ENCODE measurements at places on chromosomes 6 and 20.

GRCh38 chr6:36669002-36669401 is 9.5 kb upstream of the CDKN1A start:
- DNase-seq: no peak

DNA sequence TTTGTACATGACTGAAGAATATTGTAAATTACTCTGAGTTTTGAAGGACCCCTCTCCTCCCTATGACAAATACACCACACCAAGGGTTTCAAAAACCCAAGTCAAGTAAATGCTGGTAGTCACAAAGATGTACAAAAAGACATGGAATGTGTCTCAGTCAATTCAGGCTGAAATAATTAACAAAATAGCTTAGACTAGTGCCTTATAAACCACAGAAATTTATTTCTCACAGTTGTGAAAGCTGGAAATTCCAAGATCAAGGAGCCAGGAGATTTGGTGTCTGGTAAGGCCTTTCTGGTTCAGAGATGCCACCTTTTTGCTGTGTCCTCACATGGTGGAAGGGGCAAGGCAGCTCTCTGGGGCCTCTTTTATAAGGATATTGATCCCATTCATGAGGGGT is 202.3 kb upstream of the RIN2 start:
- no peak for DNase-seq

DNA sequence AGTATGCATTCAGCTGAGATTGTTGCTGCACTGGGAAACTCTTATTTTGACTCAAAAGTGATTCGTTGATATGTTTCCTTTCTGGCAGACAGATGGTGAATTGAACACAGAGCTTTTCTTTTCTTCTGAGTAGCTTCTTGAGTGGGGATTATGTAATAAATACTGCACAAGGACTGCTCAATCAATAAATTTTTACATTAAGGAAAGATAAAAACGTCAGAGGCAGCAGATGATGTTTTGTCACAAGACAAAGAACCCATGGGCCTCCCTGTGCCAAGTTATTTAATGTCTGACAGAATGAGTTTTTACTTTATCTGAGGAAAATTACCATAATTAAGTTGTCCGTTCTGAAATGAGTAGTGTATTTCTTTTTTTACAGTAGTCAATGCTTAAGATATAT is 460.3 kb downstream of the UTRN start:
- no peak for DNase-seq

GRCh38 chr6:73556836-73557235 is 36.0 kb upstream of the EEF1A1 start:
- DNase-seq: no peak

- DNase-seq: no peak
Measured at GRCh38 chr6:46098678-46099077, 31.1 kb upstream of the ENPP4 start.

- no peak for DNase-seq
Measured at GRCh38 chr6:15340775-15341174, 94.9 kb downstream of the JARID2 start.

- no peak for DNase-seq
Measured at GRCh38 chr6:56852260-56853010, 102.5 kb upstream of the BEND6 start.

- DNase-seq: no peak
Measured at GRCh38 chr6:37717836-37718251, 20.2 kb upstream of the MDGA1 start.

DNA sequence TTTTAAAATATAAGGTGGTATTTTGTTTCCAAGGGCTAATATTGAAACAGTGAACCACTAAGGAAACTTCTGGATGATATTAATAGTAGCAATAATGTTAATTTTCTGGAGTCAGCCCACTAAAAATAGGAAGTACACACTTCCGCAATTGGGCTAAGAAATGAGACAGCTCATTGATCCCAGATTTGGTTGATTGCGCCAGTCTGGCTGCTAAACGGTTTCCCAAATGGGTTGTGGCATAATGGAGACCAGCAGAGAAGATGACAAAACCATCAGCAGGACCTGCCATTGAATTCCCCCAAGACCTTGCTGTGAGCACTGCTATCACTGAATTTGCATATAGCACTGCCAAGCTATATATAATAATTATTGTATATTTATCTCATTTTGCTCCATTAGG is 71.2 kb upstream of the SGK1 start:
- DNase-seq: no peak

DNA sequence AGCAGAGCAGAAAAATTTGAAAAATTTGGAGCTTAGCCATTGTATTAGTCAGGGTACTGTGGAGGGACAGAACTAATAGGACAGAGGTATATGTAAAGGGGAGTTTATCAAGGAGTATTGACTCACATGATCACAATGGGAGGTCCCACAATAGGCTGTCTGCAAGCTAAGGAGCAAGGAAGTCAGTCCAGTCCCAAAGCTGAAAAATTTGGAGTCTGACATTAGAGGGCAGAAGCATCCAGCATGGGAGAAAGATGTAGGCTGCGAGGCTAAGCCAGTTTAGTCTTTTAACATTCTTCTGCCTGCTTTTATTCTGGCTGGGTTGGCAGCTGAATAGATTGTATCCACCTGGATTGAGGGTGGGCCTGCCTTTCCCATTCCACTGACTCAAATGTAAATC is 82.0 kb downstream of the SMPDL3A start:
- DNase-seq: no peak

GRCh38 chr6:128150376-128150775 is 249.5 kb upstream of the THEMIS start:
- DNase-seq: no peak

DNA sequence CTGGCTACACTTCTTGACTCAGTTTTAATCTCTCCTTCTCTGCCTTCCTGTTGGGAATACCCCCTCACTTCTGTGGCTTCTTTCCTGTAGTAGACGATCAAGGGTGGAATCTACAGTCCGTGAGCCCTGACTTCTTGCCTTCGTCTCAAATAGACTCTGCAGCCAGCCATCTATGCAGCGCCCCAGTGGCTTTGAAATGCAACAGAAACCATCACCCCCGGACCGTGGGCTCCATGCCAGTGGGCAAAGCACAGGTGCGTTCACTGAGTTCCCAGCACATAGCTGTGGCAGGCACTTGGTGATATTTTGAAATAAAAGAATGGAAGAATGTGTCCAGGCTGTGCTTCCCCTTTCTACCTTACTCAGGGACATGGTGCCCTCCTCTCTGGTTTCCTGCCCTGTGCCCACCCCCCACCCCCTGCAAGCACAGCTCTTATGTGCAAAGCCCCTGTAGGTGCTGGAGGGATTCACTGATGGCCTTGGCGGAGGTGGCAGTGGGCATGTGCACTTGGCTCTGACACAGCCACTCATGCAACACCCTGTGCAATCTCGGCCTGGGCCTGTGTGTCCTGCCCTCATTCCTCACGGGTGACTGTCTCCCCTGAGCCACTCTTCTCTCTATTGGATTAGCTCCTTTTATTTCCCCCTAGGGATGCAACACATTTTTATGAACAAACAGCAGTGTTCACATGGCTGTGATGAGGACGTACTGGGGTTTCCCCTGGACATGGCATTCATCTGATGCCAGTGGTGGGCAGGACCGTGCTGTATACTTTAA is 5.5 kb upstream of the CDSN start:
- DNase-seq: no peak

- no peak for DNase-seq
Measured at GRCh38 chr6:29547573-29547972, 12.0 kb downstream of the UBD start.

DNA sequence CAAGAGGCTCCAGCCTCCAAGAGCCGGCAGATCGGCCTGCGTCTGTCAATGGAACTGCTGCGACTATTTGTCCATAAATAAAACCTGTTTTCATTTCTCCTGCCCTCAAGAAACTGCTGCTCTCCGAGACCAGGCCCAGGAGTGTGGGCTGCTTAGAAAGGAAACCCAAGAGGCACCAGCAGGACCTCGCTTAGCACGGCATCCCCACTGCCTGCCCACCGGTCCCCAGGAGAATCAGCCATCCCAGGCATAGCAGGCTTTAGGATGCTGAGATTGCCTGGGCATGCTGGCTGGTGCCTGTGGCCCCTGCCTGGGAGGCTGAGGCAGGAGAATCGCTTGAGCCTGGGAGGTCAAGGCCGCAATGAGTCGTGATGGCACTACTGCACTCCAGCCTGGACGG is 17.6 kb downstream of the NTSR1 start:
- DNase-seq: no peak

- no peak for DNase-seq
Measured at GRCh38 chr6:134830940-134831339, 119.0 kb downstream of the ALDH8A1 start.

- no peak for DNase-seq
Measured at GRCh38 chr6:167849846-167850459, 23.2 kb downstream of the AFDN start.
